ENCODE measurements at places on chromosomes 1 and 21. TPM values are rescaled to one million over a fixed set of nuclear protein-coding genes. Genes with fewer than 3 reads are reported as not detected.

Gene PTGFR
- total RNA-seq = 9.5 TPM

Gene SETD4
- total RNA-seq = 37.1 TPM

Gene PROK1
- total RNA-seq = not detected

Gene SIM2
- total RNA-seq = 0.38 TPM

Gene ABCA4
- total RNA-seq = 113 TPM

Gene RNU1-2
- under 0.01 TPM for total RNA-seq

Gene CCDC17
- 0.93 TPM for total RNA-seq

Gene PCBP3
- 72.0 TPM for total RNA-seq

Gene SAMSN1
- total RNA-seq = 41.3 TPM

Gene NIBAN1
- total RNA-seq = 46.2 TPM

Gene LMX1A
- 9.6 TPM for total RNA-seq

Gene GPR37L1
- total RNA-seq = 0.88 TPM

Gene SLC30A2
- not detected for total RNA-seq

Gene S100A2
- total RNA-seq = 2.3 TPM

Gene FCRL2
- 0.27 TPM for total RNA-seq

Gene CFHR3
- total RNA-seq = 0.22 TPM

Gene HMCN1
- total RNA-seq = 20.4 TPM

Gene PIGR
- 23.3 TPM for total RNA-seq

Gene CDCA8
- 3.6 TPM for total RNA-seq

Gene AADACL4
- not detected for total RNA-seq

Gene OR2T2
- total RNA-seq = not detected

Gene SCCPDH
- 50.0 TPM for total RNA-seq

Gene GCSAML
- 0.82 TPM for total RNA-seq

Gene KRTAP12-3
- total RNA-seq = not detected

Gene OLIG1
- 0.38 TPM for total RNA-seq

Gene NLRP3
- total RNA-seq = 2.2 TPM

Gene LIN28A
- total RNA-seq = not detected

Gene SPRR1B
- not detected for total RNA-seq

Gene LRRC52
- total RNA-seq = 0.27 TPM

Gene ARL8A
- total RNA-seq = 36.2 TPM

Gene SLC45A1
- 2.3 TPM for total RNA-seq

Gene NID1
- 143 TPM for total RNA-seq

Gene CA6
- total RNA-seq = not detected

Gene SYCP1
- total RNA-seq = 0.11 TPM

Gene RHBDL2
- total RNA-seq = 0.49 TPM

Gene DCDC2B
- not detected for total RNA-seq

Gene TRABD2B
- 0.82 TPM for total RNA-seq

Gene DR1
- 57.9 TPM for total RNA-seq

Gene HPDL
- 1.4 TPM for total RNA-seq

Gene FOXD3
- total RNA-seq = 1.9 TPM

Gene FCRLA
- total RNA-seq = not detected

Gene KRTAP22-2
- not detected for total RNA-seq

Gene DEPDC1
- total RNA-seq = 8.6 TPM

Gene CNR2
- total RNA-seq = 0.05 TPM

Gene MNDA
- total RNA-seq = 6.8 TPM

Gene CD48
- total RNA-seq = 2.6 TPM

Gene LCE1E
- total RNA-seq = not detected

Gene KRTAP12-2
- not detected for total RNA-seq

Gene CD2
- not detected for total RNA-seq

Gene LACTBL1
- 19.6 TPM for total RNA-seq
